ENCODE measurements at places on chromosomes 3 and 15.
A peak's percentile ranks its signal among the peaks of the same experiment; 100 is the strongest.

DNA sequence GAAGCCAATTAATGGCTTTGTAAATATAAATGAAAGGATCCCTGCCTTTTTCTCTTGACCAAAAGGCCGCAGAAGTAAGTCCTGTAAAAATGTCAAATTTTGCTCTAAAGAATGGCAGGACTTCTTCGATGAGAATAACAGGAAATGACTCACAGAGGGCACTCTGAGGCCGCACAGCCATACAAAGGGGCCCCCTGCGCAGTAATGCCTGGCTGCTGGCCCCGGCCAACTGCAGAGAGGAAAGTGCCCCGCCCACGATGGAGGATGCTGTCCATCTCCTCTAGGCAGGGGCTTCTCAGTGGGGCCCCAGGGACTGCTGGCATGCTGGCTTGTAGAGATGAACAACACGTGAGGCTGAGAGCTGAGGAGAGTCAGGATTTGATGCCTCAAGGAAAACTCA, 18.1 kb upstream of the SCN10A start:
- DNase-seq = no peak

GRCh38 chr3:178397836-178398235, 138.4 kb upstream of the KCNMB2 start:
- DNase-seq = peak; percentile 29

GRCh38 chr3:37526511-37526910, 335.2 kb upstream of the CTDSPL start:
- DNase-seq = no peak

GRCh38 chr3:13300546-13301285, 119.4 kb downstream of the NUP210 start:
- no peak for DNase-seq

DNA sequence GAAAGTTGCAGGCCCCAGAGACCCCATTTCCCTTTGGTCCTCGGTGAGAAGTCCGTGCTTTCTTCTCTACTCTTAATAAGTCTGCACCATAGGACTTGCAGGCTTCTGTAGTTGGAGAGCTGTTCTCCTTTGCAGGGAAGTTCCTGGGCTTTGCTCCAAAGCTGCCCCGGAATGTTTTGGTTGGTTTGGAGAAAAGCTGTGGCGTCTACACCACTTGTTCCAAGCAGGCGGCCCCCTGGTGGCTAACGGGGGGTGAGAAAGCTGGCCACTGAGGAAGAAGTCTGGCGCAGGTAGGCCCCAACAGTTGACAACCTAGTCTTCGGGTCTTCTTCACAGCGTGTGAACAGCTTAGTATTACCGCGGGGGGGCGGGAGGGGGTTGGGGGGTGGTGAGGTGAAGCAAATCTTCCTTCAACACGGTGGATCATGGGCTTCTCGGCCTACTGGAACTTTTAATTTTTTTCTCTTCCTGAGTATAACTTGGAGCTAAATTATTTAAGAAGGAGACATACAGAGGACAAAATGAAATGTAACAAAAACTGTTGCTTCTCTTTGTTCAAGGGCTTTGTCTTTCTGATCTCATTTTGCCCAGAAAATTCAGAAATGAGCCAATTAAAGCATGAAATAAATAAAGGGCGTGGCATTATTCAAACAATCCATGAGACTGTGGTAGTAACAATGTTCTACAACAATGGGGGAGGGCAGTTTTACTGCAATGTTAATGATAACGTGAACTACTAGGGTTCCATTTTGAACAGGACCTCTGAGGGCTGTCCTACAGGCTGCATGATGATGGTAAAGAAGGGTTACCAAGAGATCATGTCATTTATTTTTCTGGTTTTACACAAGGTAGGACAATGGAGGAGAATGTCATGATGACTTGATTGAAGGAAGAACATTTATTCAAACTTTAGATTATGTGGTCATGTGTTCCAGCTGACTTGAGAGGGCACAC, 2.2 kb upstream of the THRB start:
- no peak for DNase-seq

GRCh38 chr3:180782195-180782984, 103.1 kb upstream of the CCDC39 start:
- DNase-seq = no peak

GRCh38 chr3:14472471-14473351, 67.4 kb downstream of the GRIP2 start:
- no peak for DNase-seq

GRCh38 chr3:191301017-191301416, 28.2 kb upstream of the CCDC50 start:
- no peak for DNase-seq

- DNase-seq = no peak
Measured at GRCh38 chr3:162770551-162770950, 1273.9 kb downstream of the OTOL1 start.

- DNase-seq = no peak
Measured at GRCh38 chr3:197597335-197597734, 41.6 kb upstream of the BDH1 start.

DNA sequence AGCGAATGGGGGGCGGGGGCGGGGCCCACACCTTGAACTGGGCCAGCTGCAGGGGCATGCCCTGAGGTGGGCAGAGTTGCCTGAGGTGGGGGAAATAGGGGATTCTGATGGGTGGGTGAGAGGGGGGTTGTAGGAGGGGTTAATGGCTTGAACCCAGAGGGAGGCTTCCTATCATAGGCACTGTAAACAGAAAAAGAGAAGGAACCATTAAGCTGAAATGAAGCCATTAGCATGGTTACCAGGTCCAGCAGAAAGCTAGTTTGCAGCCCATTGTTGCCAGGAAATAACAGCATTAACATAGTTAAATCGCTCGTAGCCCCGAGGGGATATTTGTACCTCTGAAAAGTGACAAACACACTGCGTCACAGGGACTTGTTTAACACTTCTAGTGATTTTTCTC, 29.0 kb downstream of the ETV5 start:
- no peak for DNase-seq

DNA sequence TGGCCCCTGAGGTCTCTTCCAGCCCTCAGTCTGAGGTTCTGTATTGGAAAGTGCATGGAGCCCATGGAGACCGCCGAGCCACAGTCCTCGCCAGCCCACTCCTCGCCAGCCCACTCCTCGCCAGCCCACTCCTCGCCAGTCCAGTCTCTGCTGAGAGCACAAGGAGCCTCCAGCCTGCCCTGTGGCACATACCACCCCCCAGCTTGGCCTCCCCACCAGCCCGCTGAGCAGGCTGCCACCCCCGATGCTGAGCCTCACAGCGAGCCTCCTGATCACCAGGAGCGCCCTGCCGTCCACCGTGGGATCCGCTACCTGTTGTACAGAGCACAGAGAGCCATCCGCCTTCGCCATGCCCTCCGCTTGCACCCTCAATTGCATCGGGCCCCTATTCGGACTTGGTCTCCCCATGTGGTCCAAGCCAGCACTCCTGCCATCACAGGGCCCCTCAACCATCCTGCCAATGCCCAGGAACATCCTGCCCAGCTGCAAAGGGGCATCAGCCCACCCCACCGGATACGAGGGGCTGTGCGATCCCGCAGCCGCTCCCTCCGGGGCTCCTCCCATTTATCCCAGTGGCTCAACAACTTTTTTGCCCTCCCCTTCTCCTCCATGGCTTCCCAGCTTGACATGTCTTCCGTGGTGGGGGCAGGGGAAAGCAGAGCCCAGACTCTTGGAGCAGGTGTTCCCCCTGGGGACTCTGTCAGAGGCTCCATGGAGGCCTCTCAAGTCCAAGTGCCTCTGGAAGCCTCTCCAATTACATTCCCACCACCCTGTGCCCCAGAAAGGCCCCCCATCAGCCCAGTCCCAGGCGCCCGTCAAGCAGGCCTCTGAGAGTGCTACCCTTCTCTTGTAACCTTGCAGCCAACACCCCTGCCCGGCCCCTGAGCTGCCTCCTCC, 40.9 kb downstream of the PML start:
- no peak for DNase-seq

DNA sequence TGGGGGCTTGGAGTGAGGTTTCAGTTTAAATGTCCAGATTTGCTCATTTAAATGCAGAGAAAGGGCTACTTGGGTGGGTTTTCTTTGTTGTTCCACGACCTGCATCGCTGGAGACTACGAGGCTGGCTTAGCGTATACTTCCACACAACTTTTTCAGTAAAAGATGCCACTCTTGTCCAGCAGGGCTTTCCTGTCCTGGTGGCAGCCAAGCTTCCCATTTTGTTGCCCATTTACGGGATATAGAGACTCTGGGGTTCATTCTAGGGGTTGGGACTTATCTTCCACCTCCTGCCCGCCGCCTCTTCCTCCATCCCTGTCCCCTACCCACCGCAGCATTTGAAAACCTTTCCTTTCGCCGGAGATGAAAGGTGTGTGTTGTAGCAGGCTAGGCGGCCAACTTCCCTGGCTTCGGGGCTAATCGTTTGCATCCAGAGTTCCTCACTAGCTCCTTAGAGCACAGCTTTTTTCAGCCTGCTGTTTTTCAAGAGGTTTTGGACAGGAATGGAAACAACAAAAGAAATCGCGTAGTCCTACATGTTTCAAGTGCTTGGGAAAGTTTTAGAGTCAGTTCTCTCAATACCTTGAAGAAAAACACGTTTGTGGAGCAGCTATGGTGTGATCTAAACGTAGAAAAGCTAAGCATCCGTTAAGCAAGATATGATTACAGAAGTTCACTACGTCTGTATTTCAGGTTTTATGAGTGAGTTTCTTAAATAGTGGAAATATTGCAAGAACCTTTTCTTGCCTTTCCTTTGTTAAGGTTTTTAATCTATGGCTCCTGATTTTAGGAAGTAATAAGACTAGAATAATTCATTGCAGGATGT, 843 bp downstream of the CHRNA5 start:
- DNase-seq = peak; percentile 44

GRCh38 chr3:114827495-114827894, 319.6 kb downstream of the ZBTB20 start:
- peak; percentile 62 for DNase-seq

DNA sequence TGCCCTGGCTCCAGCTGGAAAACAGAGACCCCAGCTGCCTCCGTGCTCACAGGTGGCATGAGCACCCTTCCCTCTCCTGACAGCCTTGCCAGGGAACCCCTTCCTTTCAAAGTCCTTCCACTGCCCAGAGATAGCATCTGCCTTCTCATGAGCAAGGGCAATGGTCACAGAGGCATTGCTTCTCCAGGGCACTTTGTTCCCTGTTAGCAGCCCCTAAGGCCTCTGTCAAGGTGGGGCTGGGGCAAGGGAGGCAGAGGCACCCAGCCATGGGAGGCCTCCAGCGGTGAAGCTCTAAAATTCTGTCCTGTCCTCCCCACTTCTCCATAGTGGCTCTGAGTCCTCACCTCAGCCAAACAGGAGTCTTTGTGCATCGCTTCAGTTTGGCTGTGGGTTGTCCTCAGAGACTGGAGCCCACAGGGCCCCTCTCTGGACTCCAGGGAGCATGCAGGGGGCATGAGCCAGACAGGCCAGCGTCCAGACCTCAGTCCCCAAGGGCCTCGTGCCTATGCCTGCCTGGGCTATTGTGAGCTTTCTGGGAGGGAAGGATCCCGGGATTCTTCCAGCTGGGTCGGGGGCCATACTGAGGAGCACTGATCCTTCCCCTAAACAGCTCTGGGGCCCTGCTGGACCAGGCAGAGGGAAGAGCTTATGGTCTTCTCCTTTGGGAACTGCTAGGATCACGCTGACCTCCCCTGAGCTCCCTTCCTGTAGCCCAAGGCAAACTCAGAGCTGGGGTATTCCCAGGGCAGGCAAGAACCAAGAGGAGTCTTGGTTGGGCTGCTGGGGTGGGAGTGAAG, 106.6 kb downstream of the DNAJB8 start:
- no peak for DNase-seq

- DNase-seq = no peak
Measured at GRCh38 chr3:187960820-187961219, 193.1 kb upstream of the LPP start.

GRCh38 chr15:74725845-74726773, 781 bp upstream of the CYP1A1 start:
- DNase-seq = no peak

- no peak for DNase-seq
Measured at GRCh38 chr3:183980403-183980802, 37.3 kb downstream of the ABCC5 start.

GRCh38 chr15:98150536-98150935, 190.0 kb downstream of the ARRDC4 start:
- DNase-seq = no peak

DNA sequence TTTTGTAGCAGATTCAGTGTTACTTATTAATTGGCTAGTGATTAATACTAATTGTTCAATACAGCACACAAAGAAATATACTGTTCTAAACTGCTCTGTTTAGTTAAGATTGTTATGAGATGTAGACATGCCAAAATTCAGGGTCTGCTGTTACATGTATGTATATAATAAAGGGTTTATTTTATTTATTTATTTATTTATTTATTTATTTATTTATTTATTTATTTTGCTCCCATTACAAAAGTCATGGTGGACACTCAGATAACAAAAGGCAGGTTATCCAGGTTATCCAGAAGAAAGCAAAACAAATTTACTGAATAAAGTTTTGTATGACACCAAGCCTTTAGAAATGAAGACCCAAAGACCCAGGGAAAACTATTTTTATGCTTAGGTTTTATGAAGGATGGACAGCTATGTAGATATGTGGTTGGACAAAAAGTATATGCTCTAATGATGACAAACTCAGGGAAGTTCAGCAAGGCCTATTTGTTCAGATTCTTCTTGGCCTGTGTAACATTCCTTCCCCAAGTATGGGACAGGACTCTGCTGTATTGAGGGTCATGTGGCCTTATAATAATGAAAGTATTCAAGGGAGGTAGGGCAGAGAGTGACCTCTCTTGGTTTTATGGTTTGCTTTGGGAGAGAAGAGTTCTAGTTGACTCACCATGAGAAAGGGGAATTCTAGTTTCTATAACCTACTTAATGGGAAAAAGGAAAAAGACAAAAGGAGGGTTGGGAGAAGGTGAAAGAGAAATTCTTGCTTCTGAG, 1056.8 kb downstream of the ROBO2 start:
- DNase-seq = no peak

DNA sequence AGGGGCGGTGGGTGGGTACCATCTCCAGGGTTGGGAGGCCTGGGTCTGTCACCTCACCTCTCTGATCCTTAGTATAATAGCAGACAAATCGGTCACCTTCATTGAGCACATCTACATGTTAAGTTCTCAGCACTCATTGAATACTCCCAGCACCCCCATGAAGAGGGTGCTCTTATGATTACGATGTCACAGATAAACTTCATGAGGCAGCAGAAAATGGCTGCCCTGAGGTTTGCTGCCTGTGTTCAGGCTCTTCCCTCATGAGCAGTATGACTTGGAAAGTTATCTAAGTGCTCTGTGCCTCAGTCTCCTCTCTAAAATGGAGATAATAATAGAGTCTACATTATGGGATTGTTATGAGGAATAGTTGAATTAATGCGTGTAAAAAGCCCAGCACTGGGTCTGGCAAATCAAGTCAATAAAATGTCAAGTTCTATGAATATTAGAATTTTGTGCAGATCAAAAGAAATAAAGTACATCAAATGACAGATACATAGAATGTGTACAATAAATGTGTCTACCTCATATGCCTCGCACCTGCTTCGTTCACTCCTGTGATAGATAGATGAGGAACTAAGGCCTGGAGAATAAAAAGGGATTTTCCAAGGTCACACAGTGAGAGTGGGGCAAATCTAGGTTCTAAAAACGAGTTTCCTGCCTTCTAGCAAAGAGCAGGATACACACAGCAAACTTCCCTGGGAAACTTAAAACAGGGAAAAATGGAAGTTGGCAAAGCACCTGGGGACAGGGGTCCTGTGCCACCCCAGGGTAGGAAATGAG, 142.2 kb upstream of the MRPS22 start:
- DNase-seq = no peak
